ENCODE measurements at places on chromosomes 7 and 10.

GRCh38 chr7:2384354-2385243 lies 18.8 kb upstream of the CHST12 start:
- DNase-seq: peak; percentile 30

GRCh38 chr7:26468625-26469024 lies 177.0 kb downstream of the SNX10 start:
- DNase-seq: no peak

GRCh38 chr10:48234787-48235186 lies 39.7 kb downstream of the FRMPD2 start:
- DNase-seq: no peak

GRCh38 chr10:103083977-103084320 lies 109.1 kb downstream of the NT5C2 start:
- DNase-seq: no peak

GRCh38 chr10:108422286-108422685 lies 1257.8 kb upstream of the SORCS1 start:
- no peak for DNase-seq

DNA sequence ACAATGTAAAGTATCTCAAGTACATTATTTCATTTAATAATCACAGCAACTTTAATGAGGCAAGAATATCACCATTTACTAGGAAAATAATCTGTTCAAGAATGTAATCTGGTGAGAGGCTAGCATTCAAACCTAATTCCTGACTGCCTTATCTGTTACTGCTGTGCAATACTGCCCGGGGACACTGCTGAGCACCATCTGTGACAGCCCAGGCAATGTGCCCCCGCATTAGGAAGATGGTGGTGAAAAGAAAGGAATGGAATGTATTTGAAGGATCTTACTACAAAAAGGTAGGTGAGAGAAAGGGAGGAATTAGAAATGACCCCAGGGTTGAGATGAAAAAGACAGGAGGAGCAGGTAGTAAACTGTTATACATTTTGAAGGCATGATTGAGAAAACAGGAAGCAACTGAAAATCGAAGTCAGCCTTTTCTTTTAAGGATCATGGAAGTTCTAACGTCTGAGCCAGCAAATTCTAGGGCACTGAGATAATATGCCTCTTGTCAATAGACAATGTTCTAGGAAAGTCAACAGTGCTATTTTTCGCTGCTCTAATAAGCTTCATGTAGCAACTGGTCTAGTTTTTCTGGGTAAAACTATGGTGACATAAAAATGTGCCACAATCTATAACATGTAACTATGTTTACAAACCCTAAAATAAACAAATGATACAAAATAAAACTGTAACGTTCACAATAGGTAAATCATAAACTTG lies 90.4 kb downstream of the ETV1 start:
- DNase-seq: no peak

DNA sequence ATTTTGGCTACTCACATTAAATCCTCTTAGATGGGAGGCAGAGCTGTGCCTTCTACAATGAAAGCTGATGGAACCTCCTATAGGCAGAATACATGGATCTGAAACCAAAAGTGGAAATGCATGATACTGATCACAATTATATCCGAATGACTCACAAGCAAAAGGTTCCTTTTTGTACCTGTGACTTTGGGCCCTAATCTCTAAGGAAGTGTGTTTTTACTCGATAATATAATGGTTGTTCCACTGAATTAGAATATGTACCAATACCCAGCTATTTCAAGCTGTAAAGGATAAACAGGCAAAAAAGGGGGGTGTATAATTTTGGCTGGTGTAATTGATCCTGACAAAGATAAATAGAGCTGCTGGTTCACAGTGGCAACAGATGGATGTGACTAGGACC lies 17.6 kb upstream of the LAMB1 start:
- no peak for DNase-seq

- no peak for DNase-seq
Observed at GRCh38 chr10:17238445-17239291, 10.6 kb downstream of the VIM start.

- DNase-seq: no peak
Observed at GRCh38 chr7:40306596-40306995, 171.8 kb downstream of the SUGCT start.

- no peak for DNase-seq
Observed at GRCh38 chr7:157193274-157193673, 54.5 kb downstream of the UBE3C start.

- no peak for DNase-seq
Observed at GRCh38 chr7:84913731-84914130, 273.1 kb downstream of the SEMA3D start.

DNA sequence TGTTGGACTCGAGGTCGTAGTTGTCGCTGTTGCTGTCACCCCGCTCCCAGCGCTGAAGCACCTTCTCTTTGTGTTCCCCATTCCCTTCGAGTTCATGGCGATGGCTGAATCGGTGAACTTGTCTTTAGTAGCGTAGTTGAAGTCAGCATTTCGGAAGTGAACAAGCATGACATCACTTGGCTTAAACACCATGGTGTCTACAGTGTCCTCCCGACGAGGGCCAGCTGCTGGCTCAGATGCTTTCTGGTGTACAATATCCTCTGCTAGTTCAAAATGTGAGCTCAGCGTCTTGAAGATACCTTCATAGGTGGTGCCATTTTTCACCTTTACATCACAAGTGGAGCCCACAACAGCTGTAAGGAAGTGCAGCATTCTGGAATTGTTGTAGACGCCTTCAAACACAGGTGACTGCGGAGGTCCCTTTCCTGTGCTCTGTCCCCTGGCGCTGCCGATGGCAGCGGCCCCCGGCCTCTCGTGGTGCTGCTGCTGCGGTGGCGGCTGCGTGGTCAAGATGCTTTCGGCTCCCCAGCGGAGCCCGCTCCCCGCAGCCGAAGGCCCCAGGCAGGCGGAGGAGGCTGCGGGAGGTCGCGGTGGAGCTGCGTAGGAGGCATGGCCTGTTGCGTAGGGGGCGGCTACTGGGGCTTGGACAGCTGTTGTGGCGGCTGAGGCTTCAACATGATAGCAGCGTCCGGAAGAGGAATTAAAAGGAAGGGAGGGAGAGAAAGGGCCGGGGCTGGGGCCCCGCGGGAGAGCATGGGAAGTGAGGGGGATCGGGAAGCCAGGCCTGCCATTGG lies 59.3 kb downstream of the ANKMY2 start:
- DNase-seq: no peak

DNA sequence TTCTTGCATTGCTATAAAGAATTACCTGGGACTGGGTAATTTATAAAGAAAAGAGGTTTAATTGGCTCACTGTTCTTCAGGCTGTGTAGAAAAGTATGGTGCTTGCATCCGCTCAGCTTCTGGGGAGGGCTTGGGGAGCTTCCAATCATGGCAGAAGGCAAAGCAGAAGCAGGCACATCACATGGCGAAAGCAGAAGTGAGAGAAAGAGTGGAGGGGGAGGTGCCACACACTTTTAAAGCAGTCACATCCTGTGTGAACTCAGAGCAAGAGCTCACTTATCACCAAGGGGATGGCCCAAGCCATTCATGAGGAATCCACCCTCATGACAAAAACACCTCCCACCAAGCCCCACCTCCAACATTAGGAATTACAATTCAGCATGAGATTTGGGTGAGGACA lies 303.5 kb downstream of the OTUD1 start:
- DNase-seq: peak; percentile 19

All from activated CD4-positive, alpha-beta T cell treated with anti-CD3 and anti-CD28 coated beads for 36 hours (primary cell).